ENCODE measurements at places on chromosomes 13 and 19.

GRCh38 chr19:33302974-33303790 lies 848 bp upstream of the CEBPA start:
- DNase-seq, result no peak

GRCh38 chr13:76969488-76970365 lies 21.4 kb downstream of the ACOD1 start:
- DNase-seq, result no peak

DNA sequence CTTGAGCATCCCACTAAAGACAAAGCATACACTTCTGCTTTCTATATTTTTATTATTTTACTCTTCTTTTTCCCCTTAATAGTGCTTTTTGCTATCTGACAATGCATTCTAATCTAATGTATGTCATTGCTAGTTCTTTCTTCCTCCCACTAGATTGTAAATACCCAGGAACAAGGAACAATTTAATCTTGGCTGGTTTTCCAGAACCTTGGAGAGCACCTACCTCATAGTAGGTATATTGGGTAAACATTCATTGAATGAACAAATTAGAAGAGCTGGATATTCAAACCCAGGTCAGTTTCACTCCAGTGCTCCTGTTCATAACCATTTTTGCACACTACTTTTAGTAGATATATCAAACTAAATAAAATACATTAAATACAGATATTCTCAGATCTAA lies 1617.6 kb upstream of the SLC10A2 start:
- DNase-seq, result no peak

DNA sequence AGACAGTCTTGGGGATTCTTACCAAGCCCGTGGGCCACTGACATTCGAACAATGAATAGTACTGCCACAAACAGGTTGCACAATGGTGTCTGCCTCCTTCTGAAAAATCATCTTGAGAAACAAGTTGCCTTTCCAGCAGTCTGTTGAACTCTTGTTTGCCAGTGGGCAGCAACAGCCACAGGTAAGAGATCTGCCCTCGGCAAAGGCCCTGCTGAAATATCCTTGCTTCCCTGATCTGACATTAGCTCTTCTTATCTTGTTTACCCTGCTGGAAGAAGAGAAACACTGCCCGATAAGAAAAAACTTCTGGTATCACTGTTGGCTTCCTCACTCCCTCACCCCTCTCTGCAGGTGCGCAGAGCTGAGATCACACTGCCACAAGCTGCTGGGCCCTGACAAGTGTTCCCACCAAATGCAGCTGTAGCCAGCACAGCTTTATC lies 2.0 kb downstream of the DOCK9 start:
- no peak for DNase-seq

DNA sequence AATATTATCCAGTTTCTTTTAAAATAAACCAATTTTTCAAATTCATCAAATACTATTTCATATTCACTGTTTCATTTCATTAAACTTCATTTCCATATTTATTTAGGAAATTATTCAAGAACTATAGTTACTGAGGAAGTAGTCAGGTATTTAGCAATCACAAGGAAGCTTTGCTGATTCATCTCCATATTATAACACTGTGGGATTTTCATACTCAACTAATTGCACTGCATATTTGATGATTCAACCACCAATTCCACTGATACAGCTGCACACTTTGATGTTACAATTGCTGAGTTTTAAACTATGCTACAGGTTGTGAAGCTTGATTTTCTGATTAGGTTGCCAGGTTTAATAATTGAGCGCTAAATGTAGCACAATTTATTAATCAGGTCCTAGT lies 556.8 kb upstream of the SLITRK1 start:
- no peak for DNase-seq

DNA sequence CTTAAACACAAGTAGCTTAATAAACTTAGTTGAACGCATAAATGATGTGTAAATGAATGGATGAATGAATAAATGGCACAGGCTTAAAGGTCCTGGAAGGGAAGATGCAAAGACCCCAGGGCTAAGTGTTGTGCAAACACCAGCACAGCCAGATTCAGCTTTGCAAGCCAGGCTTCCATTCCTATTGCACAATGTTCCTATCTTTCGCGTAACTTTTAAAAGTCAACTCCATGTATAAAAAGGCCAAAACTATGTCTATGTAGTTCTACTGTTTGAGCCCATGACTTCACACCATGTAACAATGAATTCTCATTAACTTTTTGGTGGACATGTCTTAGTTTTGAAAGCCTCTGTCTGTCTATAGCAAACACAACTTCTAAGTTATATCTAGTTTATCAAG lies 226.0 kb downstream of the NALCN start:
- no peak for DNase-seq

DNA sequence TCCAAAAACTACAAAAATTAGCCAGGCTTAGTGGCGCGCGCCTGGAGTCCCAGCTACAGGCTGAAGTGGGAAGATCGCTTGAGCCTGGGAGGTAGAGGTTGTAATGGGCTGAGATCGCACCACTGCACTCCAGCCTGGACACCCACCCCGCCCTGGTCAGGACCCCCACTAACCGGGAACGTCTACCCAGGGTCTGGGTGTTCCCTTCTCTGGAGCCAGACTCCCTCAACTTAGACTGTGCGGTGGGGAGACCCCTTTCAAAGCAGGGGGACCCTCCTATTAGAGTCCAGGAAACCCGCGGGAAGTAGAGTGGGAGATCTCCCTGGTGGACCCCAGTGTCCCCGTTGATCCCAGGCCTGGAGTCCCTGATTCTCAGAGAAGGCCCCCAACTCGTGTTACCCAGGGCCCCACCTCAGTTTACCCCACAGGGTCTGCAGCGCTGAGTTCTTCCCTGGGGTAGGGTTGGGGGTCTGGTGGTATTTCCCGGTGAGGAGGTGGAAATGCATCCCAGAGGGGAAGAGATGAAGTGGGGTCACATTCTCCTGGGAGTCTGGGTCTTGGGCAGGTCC lies 6.1 kb upstream of the ARRDC2 start:
- DNase-seq, result no peak

DNA sequence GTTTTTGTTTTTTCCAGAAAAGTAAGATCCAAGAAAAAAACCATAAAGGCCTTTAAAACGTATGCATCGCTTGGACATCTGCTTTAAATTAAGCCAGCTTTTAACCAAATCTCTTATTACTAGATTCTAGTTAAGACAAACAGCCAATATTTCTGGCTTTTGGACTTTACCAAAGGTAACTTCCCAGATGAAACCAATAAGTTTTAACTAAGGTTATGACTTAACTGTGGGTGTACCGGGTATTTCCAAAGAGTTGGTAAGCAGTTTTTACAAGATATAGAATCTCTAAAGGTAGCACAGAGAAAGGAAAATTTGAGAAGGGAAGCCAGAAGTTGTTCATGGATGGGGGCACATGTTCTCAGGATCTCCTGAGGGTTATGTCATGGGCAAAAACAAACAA lies 34.0 kb downstream of the CEACAM1 start:
- no peak for DNase-seq

DNA sequence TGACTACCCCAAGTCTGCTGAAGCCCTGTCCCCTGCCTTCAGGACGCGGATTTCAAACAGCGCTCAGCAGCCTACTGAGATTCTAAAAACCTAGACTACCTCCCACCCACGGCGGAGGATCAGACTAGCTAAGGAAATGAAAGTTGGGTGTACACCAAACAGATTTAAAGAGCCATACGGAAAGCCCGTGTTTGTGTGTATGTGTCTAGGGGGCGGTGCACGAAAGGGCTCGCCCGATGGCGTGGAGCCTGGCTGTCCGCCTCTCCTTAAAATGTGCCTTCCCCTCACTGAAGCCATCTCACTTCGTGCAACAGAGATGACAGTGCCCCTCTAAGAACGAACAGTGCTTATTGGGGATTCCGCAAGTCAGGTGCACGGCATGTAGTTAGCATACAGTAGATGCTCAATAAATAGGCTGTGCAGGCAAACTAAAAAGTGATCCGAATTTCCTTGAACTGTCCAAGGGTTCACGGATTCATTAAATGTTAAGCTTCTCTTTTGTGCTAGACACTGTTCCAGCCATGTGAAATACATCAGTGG lies 639 bp downstream of the LENG1 start:
- no peak for DNase-seq

- DNase-seq, result no peak
These were observed 3.0 kb downstream of the SIGLEC9 start for GRCh38 chr19:51127755-51128154.

GRCh38 chr13:80050252-80050651 lies 290.7 kb downstream of the SPRY2 start:
- DNase-seq, result no peak

GRCh38 chr19:30318261-30318660 lies 53.9 kb upstream of the ZNF536 start:
- DNase-seq, result no peak

GRCh38 chr19:17159466-17160393 lies 55.4 kb upstream of the USE1 start:
- DNase-seq, result no peak

GRCh38 chr13:63948045-63948444 lies 2532.4 kb upstream of the PCDH20 start:
- DNase-seq, result no peak

DNA sequence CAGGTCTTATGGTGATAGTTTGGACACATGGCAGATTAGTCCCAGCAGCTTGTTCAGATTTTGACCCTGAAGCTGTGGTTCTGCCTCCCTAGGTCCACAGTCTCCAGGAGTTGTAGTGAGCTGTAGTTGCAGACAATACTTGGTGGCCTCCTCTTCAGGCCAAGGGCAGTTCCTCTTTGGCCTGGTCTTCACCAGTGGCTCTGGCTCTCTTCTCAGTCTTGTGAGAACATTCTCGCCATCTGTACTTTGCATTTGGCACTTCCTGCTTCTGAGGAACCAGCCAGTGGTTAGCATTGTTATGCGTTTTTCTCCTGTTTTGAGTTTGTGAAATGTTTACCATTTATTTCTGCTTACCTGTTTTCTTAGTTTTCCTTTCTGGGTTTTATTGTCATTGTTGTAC lies 40.7 kb downstream of the PCCA start:
- no peak for DNase-seq

GRCh38 chr19:52248241-52248640 lies 21.1 kb upstream of the ZNF766 start:
- DNase-seq, result peak; percentile 44

DNA sequence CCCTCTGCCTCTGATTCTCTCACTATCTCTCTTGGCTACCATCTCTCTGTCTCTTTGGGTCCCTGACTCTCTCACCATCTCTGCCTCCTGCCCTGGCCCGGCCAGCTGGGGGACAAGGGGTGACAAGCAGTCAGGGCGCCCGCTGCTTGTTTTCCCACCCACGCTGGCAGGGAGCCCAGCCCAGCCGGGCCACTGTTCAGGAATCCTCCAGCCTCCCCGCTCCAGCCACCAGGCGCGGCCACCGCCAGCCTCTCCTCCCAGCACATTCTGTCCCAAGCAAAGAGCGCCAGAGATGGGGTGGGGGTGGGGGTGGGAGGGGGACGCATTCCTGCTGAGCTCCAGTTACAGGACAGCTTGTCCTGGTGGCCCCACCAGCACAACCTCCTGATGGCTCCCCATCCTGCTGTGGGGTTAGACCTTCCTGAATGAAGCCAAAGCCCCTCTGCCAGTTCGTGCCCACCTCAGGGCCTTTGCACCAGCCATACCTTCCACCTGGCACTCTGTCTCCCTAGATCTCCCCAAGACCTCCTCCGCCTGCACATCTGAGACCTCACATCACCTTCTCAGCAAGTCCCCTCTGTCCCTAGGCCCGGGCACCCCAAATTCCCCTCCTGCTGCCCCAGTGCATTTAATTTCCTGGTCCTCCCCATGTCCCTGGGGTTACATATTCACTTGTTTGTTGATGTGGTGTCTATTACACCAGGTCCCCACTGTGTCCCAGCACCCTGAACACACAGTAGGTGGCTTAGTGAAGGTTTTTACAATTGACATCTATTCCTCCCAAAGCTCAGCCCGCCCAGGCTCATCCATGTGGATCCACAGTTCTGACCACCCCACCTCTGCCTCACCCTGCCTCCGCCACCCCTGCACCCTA lies 12.5 kb downstream of the ARRDC2 start:
- no peak for DNase-seq

DNA sequence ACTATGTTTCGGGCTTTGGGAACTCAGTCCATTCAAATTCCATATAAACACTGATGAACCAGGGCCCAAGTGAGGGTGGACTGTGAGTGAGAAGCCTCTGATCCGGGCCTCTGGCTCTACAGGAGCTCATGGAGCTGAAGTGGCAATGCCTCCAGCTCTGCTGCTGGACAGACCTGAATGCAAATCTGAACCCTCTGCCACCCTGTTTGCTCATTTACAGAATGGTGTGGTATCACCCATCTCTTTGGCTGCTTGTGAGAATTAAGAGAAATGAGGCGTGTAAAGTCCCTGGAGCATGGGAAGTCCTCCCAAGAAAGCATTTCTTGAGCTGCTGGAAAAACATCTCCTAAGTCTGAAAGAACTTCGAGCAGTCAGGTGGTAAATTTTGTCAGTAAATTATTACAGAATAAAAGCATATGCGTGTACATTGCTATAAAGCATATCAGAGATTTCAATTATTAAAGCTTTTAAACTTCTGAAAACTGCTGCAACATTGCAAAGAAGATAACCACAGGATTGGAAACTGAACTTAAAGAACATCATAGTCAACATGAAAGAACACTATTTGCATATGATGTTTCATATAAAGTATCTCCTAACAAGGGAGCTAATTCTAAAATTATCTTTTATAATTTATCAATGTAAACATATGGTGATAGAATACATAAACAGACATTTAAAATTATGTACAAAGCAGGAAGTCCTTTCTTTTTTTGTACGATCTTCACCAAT lies 369.0 kb downstream of the UQCRFS1 start:
- DNase-seq, result no peak

GRCh38 chr19:23554548-23554947 lies 132.5 kb downstream of the ZNF675 start:
- no peak for DNase-seq

DNA sequence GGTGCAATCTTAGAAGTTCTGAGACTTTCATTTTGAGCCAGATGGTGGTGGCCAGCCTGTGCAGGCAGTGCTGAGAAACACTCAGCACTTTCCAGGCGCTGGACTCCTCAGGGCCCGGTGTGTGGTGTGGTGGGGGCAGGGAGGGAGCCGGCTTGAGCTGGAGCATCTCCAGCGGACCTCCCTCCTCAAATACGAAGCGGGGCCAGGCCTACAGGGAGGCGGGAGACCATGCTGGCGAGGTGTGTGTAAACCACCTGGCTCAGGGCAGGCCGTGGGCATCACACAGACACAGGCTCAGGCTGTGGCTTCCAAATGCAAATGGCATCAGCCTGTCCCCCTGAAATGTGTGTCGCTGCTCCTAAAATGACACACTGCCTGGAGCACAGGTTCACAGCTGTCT lies 33.3 kb upstream of the RANBP3 start:
- DNase-seq, result no peak

- no peak for DNase-seq
These were observed 581.5 kb downstream of the FGF9 start for GRCh38 chr13:22252281-22252830.

DNA sequence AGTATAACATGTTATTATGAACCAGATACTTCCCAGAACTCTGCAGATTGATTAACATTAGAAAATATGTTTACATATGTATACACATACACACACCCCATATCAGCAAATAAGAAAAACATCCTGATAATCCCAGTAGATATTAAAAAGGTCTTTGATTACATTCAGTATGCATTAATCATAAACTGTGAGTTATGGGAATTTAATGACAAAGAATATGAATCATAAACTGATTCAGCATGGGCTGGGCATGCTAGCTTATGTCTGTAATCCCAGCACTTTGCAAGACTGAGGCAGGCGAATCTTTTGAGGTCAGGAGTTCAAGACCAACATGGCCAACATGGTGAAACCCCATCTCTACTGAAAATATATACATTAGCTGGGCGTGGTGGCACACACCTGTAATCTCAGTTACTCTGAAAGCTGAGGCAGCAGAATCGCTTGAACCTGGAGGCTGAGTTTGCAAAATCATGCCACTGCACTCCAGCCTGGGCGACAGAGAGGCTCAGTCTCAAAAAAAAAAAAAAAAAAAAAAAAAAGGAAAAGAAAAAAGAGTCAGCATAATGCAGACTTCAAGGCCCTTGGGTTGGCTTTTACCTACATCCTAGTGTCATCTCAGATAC lies 581.9 kb upstream of the PRR20A start:
- DNase-seq, result no peak

Measured in T-helper 1 cell (primary cell).